NCI-H1105 (cell line): ENCODE measurements at places on chromosomes 1 and 21.
A peak's percentile ranks its signal among the peaks of the same experiment; 100 is the strongest.

- DNase-seq, result no peak
These were observed 16.1 kb downstream of the LRP8 start for GRCh38 chr1:53311702-53312305.

- DNase-seq, result no peak
These were observed 19.5 kb downstream of the LUZP1 start for GRCh38 chr1:23149114-23149513.

DNA sequence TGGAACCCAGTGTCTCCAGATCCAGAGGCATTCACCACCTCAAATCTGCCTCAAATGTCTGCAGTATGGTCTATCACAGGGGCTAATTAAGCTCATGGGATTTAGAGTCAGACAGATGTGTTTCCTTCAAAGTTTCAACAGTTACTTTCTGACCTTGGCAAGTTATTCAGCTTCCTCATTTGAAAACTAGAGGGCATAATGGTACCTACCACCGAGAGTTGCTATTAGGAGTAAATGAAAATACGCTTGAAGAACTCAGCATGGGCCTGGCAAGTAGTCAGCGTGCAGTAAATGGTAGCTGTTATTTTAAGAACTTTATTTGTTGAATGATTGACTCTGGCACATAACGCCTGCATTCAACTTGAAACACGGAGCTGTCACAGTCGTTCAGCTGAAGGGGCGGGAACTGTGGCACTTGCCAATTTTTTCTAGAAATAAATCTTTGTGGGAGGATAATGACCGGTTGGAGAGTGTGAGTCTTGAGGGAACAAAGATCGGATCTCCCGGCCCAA lies 1.2 kb upstream of the CAP1 start:
- peak; percentile 64 for DNase-seq

GRCh38 chr1:6330410-6330911 lies 63.1 kb downstream of the ACOT7 start:
- no peak for DNase-seq

DNA sequence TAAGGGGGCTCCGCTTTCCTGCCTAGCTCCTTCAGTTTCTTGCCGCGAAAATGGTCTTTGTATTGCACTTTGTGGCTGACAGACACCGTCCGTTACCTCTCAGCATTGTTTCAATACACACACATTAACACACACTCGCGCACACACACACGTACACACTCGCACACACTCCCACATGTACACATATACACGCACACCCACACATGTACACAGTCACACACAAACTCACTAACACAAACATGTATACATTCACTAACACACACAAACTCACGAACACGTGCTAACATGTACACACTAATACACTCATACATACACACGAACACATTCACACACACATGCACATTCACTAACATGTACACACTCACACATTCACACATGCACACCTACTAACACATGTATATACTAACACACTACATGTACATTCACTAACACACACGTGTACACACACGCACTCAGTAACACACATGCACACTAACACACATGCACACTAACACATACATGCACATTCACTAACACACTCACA lies 48.9 kb downstream of the PSMG1 start:
- DNase-seq, result no peak

- no peak for DNase-seq
These were observed 22.1 kb upstream of the KCNA3 start for GRCh38 chr1:110696818-110697217.

- no peak for DNase-seq
These were observed 6.3 kb downstream of the FHL3 start for GRCh38 chr1:37998913-37999429.

- peak; percentile 2 for DNase-seq
These were observed 16.9 kb downstream of the MTARC1 start for GRCh38 chr1:220803401-220804201.

- DNase-seq, result no peak
These were observed 290.4 kb downstream of the OLFM3 start for GRCh38 chr1:101706366-101706765.

DNA sequence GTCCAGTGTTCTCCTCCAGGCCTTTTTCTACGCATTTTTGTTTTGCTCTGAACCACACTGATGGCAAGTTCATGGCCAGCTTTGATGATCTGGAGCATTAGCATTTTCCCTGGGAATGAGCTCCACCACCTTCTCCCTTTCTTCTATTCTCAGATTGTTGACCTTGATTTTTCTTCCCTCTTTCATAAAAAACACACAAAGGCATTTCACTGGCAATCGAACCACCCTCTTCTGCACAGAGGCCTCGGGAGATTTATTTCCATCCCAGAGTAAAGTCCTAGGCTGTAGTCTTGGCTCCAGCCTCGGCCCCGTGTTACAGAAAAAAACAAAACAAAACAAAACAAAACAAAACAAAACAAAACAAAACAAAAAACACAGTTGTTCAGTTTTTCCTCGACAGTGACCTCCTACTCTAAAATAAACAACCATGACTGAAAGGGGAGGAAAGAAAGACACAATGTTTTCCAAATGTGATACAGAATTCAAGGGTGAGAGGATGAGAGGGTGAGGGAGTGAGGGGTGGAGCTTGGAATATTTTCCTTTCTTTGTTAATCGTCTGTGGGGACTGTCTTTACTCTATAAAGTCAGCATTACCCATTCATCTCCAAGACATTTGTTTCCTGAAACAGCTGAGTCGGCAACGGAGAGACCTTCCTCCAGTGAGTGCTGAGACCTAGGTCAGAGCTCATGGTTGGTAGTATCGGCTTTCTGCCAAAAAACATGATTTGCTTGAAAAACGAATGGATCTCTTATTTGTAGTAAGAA lies 29.8 kb upstream of the RNF186 start:
- no peak for DNase-seq

GRCh38 chr1:11847667-11848372 lies at the start of gene NPPA:
Gene NPPA, minus strand, starts transcription at chr1:11847783. Its CDS starts 99 bp downstream, at chr1:11847684.
- peak; percentile 96 for DNase-seq

GRCh38 chr1:216599851-216600250 lies 123.4 kb downstream of the ESRRG start:
- DNase-seq, result no peak

DNA sequence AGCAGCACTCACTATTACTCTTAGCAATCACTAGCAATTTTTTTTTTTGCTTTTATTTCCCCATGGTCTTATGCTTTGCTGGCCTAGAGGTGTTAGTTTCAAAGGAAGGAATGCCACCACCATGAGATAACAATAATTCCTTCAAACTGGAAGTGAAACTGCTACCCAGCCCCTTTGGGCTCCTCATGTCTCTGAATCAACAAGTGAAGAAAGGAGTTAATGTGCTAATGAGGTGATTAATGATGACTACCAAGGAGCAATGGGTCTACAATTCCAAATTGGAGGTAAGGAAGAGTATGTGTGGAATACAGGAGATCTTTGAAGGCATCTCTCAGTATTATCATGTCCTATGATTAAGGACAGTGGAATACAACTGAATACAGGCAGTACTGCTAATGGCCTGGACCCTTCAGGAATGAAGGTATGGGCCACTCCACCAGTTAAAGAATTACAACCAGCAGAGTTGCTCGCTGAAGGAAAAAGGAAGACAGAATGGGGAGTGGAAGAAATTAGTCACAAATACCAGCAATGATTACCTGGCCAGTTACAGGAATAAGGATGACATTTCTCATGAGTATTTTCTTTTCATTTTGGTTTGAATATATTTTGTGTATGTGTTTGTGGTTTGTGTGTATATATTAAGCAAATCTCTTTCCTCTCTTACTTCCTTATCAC lies 652.9 kb downstream of the ADGRL2 start:
- no peak for DNase-seq

GRCh38 chr1:42934541-42935312 lies 23.9 kb downstream of the SLC2A1 start:
- no peak for DNase-seq

DNA sequence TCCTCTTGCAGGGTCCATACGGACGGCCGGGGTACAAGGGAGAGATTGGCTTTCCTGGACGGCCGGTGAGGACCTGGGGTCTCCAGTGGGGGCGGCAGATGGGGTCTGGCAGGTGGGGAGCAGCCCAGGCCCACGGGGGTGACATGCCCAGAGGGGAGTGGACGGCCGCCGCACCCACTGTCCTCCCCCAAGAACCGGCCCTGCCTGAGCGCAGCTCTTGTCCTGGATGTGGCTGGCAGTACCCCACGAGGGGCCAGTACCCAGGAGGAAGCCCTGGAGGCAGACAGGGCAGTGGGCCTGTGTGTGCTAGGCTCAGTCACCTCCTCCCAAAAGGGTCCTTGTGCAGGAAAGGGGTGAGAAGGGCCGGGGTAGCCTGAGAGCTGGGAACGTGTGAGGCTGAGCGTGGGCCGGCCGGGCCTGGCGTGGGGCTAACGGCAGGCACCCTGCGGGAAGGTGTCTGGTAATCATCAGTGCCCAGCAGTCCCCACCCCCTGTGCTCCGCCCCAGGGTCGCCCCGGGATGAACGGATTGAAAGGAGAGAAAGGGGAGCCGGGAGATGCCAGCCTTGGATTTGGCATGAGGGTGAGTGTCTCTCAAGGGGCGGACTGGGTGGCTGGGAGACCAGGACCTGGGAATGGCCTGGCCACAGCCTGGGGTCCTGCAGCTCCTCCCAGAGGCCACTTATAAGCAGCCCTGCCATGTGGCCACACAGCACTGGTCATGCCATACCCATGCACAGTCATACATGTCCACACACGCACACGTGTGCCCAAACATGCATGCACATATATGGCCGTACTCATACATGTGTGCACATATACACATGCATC lies 47.2 kb downstream of the SLC19A1 start:
- DNase-seq, result no peak

DNA sequence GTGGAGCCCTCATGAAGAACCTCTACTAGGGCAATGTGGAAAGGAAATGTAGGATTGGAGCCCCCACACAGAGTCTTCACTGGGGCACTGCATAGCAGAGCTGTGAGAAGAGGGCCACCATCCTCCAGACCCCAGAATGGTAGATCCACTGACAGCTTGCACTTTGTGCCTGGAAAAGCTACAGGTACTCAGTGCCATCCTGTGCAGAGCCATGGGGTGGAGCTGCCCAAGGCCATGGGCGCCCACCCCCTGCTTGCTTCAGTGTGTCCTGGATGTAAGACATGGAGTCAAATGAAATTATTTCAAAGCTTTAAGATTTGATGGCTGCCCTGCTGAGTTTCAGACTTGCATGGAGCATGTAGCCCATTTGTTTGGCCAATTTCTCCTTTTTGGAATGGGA lies 17.2 kb upstream of the TSHB start:
- DNase-seq, result no peak

DNA sequence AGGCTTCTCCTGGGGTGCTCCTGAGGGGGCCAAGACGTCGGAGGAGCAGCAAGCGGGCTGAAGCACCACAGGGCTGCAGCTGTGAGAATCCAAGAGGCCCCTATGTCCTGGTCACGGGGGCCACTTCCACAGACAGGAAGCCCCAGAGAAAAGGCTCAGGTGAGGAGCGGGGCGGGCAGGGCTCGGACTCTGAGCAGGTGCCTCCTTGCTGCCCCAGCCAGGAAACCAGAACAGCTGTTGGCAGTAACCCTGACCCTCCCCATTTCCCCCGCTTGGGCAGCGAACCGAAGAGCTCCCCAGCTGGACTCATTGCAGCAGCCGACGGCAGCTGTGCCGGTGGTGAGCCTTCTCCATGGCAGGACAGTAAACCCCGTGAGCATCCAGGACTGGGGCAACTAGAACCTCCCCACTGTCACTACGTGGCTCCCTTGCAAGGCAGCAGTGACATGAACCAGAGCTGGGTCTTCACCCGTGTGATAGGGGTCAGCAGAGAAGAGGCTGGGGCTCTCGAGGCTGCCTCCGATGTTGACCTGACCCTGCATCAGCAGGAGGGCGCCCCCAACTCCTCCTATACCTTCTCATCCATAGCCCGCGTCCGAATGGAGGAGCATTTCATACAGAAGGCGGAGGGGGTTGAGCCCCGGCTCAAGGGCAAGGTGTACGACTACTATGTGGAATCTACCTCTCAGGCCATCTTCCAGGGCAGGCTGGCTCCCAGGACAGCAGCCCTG lies 625 bp downstream of the KLHDC7A start:
- peak; percentile 53 for DNase-seq

- DNase-seq, result peak; percentile 36
These were observed 122.3 kb downstream of the GALNT2 start for GRCh38 chr1:230189341-230189740.

GRCh38 chr21:36917471-36918158 lies 48.9 kb downstream of the HLCS start:
- no peak for DNase-seq

- peak; percentile 49 for DNase-seq
These were observed at the start of gene SPATC1L for GRCh38 chr21:46183910-46184624. Gene SPATC1L, minus strand, starts transcription at chr21:46184459. Its CDS starts 1,643 bp downstream, at chr21:46182816.

- DNase-seq, result no peak
These were observed 14.3 kb downstream of the LEPR start for GRCh38 chr1:65434760-65435159.

- no peak for DNase-seq
These were observed 32.3 kb upstream of the LBR start for GRCh38 chr1:225460021-225460736.

GRCh38 chr21:44869781-44870747 lies 3.4 kb downstream of the PTTG1IP start:
- DNase-seq, result no peak

DNA sequence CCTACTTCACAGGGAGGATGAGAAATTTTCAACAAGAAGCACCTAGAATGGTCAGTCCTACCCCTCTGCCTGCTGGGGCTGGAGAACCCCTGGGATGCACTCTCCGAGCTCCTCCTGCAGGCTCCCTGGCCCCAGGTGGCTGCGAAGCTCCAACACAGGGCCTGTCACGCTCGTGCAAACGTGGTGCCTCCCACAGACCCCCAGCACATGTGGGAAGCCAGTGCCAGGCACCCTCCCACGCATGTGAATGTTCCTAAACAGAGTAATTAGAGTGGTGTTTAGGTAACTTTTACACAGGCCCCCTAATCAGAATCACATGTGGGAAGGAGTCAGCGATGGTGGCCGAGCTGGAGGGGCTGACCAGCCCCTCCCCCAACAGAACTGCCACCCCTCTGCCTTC lies 28.4 kb downstream of the GLIS1 start:
- DNase-seq, result no peak

DNA sequence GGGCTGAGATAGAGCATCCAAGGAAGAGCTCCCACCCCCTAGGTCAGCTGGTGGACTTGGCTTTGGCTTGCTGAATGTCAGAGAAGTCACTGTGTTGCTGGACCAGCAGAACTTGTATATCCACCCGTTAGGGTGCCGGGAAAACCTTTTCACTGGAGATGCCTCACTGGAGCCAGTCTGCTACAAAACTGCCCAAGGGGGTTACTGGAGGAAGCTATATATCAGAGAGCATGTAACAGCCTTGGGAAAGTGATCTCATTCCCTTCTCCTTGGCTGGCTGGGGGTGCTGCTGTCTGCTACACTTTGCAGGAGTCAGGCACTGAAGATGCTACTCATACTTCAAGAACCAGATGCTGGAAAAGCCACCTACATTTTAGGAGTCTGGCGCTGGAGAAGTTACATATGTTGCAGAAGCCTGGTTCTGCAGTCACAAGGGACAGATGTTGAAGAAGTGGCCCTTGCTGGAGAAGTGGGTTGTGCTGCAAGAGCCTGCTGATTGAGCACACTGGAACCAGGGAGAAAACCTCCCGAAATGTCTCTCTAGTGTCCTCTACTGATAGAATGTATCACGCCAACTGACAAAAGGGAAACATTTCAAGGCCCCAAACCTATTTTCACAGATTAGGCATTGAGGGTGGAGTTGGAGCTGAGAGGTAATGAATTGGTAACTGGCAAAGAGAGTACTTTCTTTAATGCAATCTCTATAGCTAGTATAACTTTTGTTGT lies 250.6 kb downstream of the SPATA17 start:
- DNase-seq, result no peak

GRCh38 chr21:44989537-44989886 lies 49.7 kb downstream of the SLX9 start:
- DNase-seq, result no peak

GRCh38 chr21:40635391-40635790 lies 211.6 kb downstream of the DSCAM start:
- DNase-seq, result no peak

- no peak for DNase-seq
These were observed 96.0 kb upstream of the TNFSF4 start for GRCh38 chr1:173302890-173303829.
